ENCODE measurements at places on chromosomes 4 and X.

GRCh38 chr4:40987151-40987550 lies 227.2 kb downstream of the APBB2 start:
- no peak for DNase-seq

DNA sequence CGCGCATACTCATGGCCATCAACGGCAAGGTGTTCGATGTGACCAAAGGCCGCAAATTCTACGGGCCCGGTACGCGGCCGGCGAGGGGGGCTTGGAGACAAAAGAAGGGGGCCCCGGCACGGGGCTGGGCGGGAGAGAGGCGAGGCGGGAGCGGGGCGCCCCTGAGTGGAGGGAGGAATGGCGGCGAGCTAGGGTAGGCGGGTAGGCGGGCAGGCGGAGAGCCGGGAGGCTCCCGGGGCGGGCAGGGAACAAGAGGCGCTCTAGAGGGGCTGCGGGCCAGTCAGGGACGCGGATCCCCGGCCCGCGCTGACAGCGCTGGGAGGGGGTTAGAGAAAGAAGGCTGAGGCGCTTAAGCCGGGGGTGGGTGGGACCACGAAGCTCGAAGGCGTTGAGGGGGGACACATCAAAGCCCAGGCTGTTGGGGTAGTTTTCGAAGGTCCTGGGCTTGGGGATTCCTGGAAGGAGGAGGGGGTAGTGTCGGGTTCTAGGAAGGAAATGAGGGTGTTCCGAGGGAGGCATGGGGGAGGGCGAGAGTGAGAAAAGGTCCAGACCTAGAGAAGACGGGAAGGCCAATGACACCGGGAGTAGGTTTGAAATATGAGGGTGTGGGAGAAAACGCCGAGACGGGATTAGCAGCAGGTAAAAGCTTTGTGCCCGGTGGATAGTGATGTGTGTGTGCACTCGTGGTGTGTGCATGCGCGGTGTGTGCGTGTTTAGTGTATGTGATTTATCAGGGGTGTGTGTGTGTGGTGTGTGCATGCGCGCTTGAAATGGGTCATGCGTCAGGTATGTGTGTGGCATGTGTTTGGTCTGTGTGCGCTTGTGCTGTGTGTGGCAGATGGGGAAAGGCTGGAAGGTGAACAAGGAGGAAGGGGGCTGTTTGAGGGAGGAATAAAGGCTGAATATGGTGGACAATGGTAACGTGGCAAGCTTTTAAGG lies 807 bp downstream of the PGRMC1 start:
- no peak for DNase-seq

DNA sequence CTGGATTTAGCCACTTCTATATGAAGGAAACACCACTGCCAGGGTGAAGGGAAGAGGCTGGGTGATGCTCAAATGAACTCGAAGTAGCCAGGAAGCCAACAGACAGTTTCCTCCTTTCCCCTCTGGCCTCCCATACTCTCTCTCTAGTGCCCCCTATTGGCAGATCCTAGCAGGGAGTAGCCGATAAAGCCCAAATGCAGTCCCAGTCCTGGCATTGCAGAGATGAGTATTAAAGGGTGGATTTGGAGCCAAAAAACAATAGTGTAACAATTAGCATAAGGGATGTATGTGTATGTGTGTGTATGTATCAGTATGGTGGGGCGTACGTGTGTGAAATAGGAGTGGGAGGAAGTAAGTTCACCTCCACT lies 213.8 kb upstream of the LDB2 start:
- DNase-seq, result no peak

DNA sequence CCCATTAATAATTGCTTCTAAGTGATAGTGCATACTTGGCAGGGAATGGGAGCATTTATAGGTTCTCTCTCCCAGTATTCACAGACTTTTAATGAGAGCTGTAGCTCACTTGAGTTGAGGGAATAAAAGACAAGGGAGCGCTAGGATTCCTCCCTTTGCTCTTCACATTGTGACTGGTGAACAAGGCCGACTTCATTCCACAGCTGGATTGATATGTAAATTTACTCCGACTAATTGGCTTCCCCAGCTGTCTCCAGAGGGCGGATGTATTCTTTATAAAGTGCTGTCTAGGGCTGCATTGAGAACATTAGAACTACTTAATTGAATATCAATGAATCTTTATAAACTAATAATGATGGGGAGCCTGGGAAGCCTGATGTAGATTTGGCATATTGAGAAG lies 63.4 kb downstream of the GPR50 start:
- no peak for DNase-seq

DNA sequence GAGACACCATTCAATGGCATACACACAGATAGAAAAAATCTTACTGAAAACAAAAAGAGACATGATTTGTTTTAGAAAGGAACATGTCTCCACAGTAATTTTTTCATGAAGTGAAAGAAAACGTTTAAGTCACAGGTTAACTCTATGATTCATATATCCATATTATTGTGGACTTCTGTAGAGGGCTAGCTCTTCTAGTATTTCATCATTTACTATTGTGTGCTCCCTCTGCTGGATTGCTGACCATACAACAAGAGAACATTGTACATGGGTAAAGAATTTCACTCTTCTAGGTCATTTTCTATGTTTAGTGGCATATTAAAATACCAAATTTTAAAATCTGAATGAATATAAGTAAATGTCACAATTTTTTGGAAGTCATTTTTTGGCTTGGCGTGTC lies 91.8 kb upstream of the POU3F4 start:
- no peak for DNase-seq
